ENCODE measurements at places on chromosomes 1 and 21.

DNA sequence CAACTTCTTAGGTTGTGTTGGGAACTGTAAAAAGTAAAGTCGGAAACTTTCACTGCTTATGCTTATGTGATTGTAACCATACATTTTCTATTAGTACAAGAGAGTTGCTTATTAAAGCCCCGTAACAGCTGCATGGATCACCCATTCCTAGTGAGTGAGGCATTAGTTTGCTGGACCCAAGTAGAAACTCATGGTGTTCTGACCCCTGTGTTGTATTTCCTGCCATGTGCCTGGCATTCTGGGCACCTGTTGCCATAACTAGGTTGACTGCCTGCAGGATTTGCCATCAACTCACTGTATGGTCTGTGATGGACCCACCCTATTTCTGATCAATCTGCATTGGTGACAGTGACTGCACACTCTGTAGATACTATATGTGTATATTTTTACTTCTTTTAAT lies 173.0 kb downstream of the PGBD5 start:
- DNase-seq, result no peak

DNA sequence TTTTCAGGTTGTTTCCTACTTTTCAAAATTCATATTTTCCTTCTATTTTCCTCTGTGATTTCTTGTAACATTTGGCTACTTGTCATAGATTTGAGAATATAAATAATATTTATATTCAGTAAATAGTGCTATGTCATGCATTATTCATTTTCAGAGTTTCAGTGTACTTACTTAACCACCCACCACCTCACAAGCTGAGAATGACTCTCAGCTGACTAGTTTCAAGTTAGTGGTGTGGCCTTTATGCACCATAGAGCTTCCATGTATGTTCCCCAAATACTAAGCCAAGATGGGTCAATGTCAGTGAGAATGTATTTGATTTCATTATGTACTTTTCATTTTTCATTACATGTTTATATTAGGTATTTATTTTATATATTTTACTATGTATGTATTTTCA lies 56.9 kb upstream of the RGS1 start:
- no peak for DNase-seq

GRCh38 chr1:18100491-18101063 lies 7.0 kb upstream of the IGSF21 start:
- peak; percentile 35 for DNase-seq

DNA sequence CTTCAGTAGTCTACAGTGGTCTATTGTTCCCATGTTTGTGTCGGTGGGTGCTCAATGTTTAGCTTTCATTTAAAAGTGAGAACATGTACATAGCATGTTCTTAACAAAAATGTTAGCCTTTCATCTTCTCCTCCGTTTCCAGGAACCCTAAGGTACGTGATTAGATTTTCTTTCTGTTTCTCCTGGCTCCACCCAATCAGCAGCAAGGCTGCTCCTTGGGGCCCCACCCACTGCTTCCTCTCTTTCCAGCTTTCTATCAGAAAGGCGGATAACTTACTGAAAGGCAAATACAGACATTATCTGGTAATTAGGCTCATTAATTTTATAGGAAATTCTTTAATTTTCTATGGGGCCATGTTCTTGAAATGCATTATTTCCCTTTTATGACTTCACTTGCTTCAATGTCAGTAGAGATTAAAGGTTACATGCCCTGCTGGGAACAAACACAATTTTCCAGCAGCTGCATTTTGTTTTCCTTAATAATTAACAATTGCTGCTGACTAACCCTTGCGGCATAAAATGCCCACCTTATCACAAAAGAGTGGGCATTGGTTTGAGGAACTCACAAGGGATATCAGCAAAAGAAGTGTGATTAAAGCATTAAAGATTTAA lies 324.9 kb upstream of the SNX7 start:
- no peak for DNase-seq

- no peak for DNase-seq
Observed at GRCh38 chr1:147287133-147287865, 44.8 kb downstream of the CHD1L start.

- DNase-seq, result no peak
Observed at GRCh38 chr1:172447641-172448040, 3.8 kb upstream of the PIGC start.

DNA sequence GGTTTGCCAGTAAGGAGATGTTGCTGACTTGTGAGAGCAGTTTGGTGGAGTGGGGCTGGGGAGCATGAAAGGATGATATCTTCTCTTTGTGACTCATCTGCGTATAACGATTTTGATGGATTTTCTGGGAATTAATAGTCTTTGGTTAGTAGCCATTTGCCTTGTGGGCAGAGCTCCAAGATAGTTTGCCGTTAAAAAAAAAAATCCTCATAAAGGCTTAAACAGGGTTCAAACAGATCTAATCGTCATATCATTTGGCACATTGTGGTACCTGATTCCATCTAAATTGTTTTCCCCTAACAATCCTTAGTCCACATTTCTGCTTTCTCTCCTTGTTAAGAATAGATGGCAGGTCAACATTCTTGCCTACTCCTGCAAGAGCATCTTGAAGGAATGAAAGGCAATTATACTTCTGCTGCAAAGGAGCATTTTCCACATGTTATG lies 168.0 kb downstream of the PPP1R12B start:
- no peak for DNase-seq

- no peak for DNase-seq
Observed at GRCh38 chr1:88961647-88962275, 30.7 kb downstream of the KYAT3 start.

- no peak for DNase-seq
Observed at GRCh38 chr1:183585038-183585437, 5.2 kb downstream of the NCF2 start.

- no peak for DNase-seq
Observed at GRCh38 chr1:114387010-114387360, 124.0 kb downstream of the TRIM33 start.

DNA sequence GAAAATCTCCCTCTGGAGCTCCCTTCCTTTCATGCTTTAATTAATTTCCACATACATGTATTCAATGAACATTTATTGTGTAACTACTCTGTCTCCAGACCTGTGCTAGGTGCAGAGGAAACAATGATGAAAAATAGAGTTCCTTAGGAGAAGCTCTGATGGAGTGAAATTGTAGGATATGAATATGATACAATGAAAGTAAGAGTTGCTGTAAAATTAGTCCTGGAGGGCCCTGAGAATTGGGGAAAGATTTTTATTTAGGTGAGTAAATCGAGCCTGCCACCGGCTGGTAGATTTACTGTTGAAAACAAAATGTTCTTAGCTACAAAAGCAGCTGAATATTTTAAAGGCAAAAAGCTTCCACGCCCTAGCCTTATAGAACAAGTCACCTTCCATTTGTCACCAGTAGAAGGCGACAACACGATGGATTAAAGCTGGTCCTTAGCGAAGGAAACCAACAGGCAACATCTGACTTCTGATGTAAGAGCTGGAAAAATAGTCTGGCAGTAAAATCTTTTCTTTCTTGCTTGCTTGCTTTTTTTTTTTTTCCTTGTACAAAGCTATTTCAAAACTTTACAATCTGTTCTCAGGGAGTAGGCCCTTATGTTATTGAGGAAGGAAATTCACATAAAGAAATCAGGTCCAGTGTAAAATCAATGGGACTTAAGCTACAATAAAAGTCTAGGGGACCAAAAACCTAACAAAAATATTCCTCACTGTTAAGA lies 82.0 kb upstream of the ROR1 start:
- peak; percentile 87 for DNase-seq

DNA sequence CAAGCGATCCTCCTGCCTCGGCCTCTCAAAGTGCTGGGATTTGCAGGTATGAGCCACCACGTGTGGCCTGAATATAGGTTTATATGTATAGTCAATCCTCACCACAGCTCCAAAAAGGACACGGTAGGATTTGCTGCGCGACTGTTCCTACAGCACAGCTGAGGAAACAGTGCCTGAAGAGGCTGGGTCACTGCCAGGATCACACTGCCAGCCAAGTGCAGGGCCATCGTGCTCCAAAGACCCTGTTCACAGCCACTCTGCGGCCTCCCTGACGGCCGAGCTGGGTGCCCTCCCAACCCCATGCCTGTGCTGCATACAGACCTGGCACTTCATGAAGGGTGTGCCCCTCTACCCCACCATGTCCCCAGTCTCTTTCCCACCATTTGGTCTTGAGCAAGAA lies 71.4 kb downstream of the MRPL37 start:
- peak; percentile 76 for DNase-seq

- peak; percentile 44 for DNase-seq
Observed at GRCh38 chr1:173267453-173267945, 60.4 kb upstream of the TNFSF4 start.

- DNase-seq, result no peak
Observed at GRCh38 chr1:107877745-107878144, 87.2 kb downstream of the VAV3 start.

- no peak for DNase-seq
Observed at GRCh38 chr1:8966606-8967005, 20.9 kb downstream of the CA6 start.

DNA sequence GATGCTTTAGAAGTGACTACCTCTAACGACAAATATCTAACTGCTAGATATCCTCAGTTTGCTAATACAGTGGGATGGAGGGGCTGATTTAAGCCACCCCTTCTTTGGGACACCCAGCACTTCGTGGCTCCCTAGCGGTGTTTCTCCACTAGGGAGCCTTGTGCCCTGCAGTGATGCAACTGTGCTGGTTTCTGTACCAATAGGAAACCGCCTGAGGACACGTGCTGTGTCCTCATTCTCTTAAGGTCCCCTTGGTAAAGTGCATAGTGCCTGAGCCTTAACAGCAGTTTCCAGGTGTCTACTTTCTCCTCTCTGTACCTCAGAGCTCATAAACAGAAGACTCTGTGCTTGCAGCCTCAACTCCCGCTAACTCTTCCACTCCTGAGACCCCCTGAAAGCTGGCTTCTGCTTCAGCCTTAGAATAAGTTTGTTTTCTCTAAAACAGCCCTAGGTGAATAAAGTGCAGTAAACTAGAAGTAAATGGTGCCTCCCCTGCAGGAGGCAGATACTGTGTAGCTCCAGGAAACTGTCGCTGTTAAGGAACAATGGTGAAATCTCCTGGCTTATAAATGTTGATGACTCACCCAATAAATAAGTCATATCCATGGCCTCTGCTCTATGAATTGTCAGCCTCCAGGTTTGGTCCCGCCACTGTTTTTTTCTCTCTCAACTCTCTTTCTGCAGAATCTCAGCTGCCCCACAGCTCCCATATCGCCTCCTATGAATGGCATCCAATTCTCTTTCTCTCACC lies 130.4 kb downstream of the AK5 start:
- no peak for DNase-seq

GRCh38 chr1:147721716-147722115 lies 38.7 kb downstream of the GJA5 start:
- no peak for DNase-seq

GRCh38 chr1:160427625-160428024 lies 27.3 kb downstream of the VANGL2 start:
- no peak for DNase-seq

GRCh38 chr1:11377001-11377583 lies 101.9 kb upstream of the DISP3 start:
- DNase-seq, result no peak

DNA sequence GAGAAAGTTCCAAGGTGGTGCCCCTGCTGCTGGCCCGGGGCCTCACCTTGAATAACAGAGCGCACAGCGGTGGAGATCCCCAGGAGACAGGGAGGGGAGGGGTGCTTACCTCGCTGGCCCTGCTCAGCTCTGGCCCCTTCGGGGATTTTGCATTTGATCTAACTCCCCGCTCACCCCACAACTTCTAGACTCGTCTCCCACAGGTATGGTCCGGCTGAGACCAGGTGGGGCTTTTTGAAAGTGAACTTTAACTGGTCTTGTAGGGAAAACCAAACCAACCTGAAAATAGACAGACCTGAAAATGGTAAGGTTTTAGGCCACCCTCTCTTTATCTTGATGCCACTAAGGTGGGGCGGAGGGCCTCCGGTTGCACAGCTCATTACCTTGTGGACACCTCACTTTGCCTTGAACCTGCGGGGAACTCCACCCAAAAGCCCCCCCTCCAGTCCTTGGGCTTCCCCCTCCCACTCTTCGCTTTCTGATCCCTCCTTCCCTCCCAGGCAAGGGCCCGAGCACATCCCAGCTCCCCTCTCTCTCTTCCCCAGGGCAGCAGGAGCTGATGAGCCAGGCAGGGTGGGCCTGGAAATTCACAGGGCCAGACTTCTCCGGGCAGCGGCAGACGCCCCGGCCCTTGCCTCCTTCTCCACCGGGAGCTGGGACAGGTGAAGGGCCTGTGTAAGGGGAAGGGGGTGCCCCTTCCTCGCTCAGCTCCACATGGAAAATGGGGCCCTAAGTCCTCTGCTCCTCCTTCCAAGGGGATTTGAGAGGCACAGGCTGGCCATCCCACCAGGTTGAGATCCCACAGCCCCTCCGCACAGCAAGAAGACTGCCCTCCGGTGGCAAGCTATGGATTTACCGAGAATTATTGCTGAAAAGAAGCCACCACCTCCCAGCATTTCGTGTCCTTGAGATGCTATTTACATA lies 16.1 kb downstream of the TNFRSF8 start:
- peak; percentile 77 for DNase-seq

- DNase-seq, result no peak
Observed at GRCh38 chr1:42841010-42841409, 5.4 kb upstream of the ZNF691 start.

- no peak for DNase-seq
Observed at GRCh38 chr1:7010534-7011200, 225.4 kb downstream of the CAMTA1 start.

DNA sequence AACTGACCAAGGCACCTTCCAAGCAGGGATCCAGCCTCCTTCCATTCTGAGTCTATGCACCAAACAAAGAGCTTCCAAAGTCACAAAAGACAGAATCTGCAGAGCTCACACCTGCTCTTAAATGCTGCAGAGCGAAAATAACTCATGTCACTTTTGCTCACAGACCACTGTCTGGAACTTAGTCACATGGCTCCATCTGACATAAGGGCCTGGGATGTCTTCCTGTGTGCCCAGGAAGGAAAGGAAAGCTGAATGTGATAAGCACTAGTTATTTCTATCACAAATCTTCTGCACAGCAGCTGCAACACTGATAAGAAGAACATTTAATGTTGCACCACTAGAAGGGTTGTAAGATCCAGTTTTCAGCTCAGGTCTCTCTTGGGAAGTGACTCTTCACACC lies 39.5 kb upstream of the SGIP1 start:
- no peak for DNase-seq

DNA sequence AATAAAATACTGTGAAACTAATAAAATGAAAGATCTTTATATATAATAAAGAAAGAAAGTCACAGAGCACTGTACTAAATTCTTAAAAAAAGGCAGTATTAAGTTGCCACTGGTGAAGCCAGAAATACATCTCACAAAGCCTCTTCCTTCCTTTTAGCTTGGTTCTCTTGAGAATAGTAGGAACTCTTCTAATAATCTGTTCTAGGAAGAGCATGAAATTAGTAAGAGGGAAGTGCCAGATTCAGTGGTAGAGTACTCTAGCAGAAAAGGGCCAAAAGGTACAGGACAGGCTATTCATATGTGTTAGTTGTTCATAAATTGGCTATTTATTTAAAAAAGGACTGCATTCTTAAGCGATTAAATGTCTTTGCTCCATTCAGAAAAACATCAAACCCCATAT lies 33.7 kb downstream of the CTTNBP2NL start:
- no peak for DNase-seq

DNA sequence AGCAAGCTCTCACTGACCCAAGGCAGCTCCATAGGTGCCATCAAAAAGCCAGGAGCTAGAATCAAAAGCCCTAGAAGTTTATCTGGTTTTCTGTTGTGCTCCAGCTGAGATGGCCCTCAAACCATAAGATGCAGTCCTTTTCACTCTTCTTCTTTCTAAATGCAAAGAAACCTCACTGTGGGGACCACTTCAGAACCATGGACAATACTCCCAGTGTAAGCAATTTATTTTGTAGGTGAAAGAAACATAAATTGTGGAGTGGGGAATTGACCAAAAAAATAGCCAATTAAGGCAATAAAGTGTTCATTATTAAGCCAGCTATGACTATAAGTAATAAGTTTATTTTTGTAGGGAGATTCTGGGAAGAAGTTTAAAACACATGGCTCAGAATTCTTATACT lies 1399.9 kb downstream of the PLA2G4A start:
- DNase-seq, result no peak
